Eye (tissue), 1 donor: ENCODE measurements at places on chromosomes 1 and 21.

GRCh38 chr1:158830904-158831507 is at the start of gene MNDA:
Gene MNDA, plus strand, starts transcription at chr1:158831351. Its CDS starts 10,803 bp downstream, at chr1:158842154.
- no peak for DNase-seq

GRCh38 chr21:43985690-43986251 is 26.3 kb upstream of the TRAPPC10 start:
- DNase-seq, result peak; percentile 59

- no peak for DNase-seq
Observed at GRCh38 chr21:27292229-27292628, 325.3 kb upstream of the ADAMTS5 start.

GRCh38 chr1:211332830-211333229 is 6.2 kb downstream of the TRAF5 start:
- no peak for DNase-seq

- peak; percentile 19 for DNase-seq
Observed at GRCh38 chr1:22388671-22389450, 62.8 kb upstream of the ZBTB40 start.

DNA sequence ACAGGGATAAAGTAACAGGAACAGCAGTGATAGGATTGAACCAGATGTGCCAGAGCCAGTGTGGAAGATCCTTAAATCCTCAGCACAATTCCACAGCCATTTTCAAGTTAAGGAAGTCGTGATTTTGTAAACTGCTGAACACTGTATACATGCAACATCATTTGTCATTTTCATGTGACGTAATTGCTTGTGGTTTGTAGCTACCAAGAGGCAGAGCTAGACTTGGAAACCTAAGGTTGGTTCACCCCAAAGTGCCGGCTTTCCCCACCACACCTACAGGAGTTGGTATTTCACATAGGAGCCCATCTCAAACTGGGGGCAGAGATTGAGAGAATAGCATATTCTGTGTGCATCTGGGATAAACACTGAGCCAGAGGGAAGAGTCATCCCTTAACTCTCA is 113.9 kb downstream of the CAPN8 start:
- no peak for DNase-seq

GRCh38 chr1:205286335-205286950 is 35.1 kb downstream of the NUAK2 start:
- DNase-seq, result no peak

- DNase-seq, result no peak
Observed at GRCh38 chr1:243628476-243628907, 221.6 kb downstream of the AKT3 start.

DNA sequence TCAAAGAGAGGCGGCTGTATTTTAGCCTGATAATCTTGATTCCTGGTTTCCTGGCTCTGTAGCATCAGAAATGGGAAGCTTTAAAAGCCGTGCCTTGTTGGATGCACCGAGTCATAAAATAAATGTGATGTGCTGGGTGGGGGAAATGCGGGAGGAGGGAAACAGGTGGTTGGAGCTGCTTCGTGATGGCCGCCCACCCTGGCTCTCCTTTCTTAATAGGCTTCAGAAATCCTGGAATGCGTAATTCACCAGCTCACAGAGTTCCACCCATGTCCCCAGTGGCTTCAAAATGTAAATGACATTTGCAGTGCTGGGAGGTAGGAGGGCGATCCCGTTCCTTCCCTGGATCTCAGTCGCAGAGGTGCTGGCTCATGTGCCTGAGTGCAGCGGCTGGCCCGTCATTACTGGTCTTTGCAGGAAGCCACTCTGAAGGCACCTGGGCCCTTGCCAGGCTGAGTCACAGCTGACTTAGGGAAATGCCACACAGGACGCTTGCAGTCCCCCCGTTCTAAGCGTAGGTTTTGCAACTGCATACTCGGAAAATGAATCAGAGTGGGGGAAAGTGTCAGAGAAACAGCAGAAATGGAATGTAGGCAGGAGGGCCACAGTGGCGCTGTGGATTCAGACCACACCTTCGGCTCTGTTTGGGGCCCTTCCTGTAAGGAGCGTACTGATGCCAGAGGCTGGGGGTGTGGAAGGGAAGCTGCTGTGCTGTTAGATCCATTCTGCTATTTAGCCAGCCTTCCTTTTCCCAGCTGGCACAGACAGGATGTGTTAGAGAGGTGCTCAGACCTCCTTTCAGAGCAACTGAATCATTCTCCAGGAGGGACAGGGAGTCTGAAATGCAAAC is 37.6 kb downstream of the GALNT2 start:
- DNase-seq, result peak; percentile 73
